ENCODE measurements at places on chromosomes 16 and 17.

DNA sequence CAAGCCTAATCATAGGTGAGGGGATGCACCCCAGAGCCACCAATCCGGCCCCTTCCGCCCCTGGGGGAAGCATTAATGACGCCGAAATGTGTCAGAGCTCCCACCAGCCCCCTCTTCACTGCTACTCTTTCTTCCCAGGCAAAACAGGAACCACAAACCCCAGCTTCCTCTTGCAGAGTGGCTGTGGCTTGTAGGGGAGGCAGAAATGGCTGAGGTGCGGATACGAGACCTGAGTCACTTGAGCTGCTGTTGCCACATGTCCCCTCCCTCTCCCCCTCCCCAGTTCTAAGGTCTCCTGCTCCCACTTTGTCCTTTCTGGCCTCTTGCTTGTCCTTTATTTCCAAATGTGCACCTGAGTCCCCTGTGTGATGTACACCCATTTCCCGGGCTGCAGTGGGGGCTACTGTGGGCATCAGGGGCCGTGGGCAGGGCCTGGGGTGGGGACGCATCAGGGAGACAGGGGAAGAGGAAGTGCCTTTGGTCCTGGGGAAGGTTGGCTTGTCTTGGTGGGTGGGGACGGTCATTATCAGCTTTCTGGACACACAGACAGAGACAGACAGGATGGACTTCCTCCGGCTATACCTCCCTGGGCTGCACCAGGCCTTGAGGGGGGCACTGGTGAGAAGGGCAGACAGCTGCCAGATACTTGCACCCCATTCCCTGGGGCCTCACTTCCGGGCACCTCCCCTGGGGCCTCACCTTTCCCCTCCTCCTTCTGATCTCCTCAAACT lies at the start of gene APOBR:
Gene APOBR, plus strand, starts transcription at position 523 of the 731 bp plus-strand sequence. Its CDS starts 39 bp downstream, at position 562.
- DNase-seq: peak; percentile 75

GRCh38 chr16:77951788-77952187 lies 70.6 kb upstream of the CLEC3A start:
- DNase-seq: no peak

- DNase-seq: no peak
These were observed 16.3 kb downstream of the SNX29 start for GRCh38 chr16:11992586-11993524.

GRCh38 chr17:73909186-73909585 lies 264.9 kb upstream of the SDK2 start:
- DNase-seq: no peak

DNA sequence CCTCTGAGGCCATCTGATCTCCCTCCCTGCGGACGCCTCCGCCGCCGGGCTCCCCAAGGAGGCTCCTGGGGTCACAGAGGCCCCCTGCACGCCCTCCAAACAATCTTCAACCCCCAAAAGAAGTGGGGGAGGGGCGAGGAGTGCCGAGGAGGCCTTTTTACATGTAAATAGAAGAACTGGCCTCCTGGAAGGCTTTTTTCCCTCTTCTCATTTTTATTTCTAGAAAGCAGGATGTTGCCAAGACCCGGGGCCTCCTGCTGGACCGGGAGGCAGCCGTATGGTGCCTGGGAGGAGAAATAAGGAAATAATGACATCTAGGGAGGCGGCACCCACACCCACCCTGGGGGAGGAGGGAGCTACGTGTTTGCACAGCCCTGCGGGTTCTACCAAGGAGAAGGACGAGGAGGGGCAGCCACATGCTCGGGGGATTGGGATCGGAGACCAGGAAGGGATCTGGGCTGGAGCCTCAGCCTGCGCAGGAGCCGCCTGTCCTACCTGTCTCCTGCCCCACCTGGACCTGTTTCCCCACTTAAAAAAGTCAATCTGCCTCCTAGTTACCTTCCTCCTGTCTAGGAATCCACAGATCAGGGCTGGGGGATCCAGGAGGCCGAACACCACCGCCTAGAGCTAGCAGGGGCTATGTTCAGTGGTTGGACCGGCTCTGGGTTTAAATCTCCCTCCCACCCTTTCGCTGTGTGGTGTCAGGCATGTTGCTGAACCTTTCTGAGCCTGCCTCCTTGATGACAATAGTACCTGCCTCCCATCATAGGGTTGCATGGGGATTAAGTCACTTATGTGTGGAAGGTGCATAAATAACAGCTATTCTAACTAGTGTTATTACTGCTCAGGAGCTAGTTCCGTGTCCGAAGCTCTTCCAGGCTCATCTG lies 175.7 kb upstream of the GSE1 start:
- no peak for DNase-seq

GRCh38 chr17:12459736-12460135 lies 206.0 kb upstream of the MYOCD start:
- no peak for DNase-seq

- no peak for DNase-seq
These were observed 29.4 kb downstream of the COG7 start for GRCh38 chr16:23423496-23424049.

DNA sequence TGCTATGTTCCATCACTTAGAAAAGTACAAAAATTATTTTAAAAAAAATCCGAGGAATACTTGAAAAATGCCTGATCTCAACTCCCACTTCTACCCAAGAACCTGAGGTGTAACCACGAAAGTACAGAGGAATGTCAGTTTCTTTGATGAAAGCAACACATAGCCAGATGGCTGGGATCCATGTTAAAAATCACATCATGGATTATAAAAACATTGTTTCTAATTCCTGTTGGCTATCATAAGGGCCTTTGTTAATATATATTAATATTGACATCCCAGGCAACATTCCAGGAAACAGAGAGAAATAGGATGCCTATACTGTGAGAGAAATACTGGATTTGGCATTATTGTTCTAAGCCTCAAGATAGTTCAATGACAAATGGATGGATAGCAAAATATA lies 115.3 kb downstream of the SKAP1 start:
- DNase-seq: no peak

DNA sequence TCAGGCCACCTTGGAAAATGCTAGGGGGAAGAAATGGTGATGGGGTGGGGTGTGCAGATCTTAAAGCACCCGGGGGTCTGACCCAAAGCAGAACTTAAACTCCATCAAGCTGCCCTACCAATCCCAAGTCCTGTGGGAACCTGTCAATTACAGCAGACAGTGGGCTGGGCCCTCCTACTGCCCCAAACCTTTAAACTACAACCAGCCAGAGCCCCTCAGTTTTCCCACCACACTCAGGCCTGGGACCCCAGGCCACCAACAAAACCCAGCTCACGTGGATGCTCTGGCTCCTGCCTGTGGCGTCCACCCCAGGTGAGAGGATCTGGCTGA lies 2.7 kb downstream of the MYO18A start:
- DNase-seq: no peak

GRCh38 chr17:81870131-81870980 lies 781 bp downstream of the ARHGDIA start:
- DNase-seq: no peak

DNA sequence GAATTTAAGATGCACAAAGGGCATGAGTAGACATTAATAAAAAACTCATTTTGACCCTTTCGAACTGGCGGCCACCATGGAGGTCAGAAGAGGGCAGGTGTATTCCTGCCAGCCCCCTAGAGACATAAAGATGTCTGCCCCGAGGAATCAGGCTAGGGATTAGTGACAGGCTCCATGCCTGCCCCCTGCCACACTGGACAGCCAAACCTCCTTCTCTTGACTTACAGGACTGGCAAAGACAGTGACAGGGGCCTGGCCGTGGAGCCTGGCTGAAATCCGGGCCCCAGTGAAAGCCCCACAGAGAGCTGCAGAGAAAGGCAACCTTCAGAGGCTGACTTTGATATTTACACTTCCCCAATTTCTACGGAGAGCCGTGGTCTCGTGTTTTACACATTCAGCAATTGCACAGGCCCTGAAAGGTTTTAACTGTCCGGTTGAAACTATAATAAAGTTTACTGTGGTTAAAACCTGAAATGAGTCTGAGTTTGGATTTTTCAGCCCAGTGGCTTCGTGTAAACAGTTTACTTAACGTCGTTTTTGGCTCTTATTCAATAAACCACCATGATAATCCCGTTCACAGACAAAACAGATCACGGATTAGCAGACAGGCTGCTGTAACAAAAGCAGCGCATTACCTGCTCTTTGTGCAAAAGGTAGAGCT lies 243.9 kb upstream of the MYOCD start:
- no peak for DNase-seq

GRCh38 chr17:5580969-5581368 lies 3.3 kb downstream of the NLRP1 start:
- DNase-seq: no peak

- DNase-seq: no peak
These were observed 16.1 kb downstream of the TLE7 start for GRCh38 chr16:71425746-71426068.

DNA sequence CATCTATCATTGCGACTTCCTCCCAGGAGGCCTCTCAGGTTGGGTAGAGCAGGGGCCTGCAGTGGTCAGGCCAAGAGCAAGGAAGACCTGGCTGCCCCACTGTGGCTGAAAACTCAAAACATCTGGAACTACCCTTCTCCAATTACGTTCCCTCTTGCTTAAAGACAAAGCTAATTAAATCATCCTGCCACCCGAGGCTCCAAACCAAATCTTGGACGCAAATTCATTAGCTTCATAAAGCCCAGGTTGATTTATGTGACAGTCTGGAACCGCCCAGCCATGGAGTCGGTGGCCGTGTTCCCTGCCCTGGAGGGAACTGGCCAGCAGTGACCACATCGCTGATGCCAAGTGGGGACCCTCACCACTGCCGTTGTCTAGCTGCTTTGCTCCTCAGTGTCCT lies 21.4 kb downstream of the GRIN2C start:
- DNase-seq: no peak

DNA sequence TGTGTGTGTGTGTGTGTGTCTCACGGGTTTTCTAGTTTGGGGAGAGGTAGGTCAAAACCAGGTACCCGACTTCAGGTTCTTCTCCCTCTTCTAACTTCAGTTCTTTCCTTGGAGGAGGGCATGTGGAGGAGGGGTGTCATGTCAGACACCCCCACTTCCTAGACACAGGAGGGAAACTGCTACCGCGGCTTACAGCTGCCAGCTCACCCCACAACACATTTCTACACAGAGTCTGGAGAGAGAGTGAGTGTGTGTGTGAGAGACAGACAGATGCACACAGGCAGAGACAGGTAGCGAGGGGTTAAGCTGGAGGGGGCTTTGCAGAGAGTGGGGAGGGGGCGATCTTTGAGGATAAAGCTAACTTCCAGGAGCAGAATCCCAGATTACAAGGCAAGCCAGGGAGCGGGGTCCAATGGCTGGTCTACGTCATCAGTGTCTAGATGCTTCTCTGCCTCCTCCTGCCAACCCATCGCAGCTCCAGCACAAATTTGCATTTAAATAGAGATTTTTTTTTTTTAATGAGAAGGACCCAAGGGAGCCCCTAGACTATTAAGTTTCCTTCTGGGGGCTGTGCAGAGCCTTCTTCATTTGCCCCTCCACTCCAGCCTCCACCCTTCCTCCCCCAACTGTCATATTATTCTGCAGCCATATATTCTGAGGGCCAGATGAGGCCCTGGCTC lies 48.9 kb downstream of the MRM1 start:
- DNase-seq: no peak

GRCh38 chr16:87850009-87851006 lies 19.0 kb downstream of the SLC7A5 start:
- no peak for DNase-seq

GRCh38 chr16:84120023-84120422 lies 3.3 kb upstream of the MBTPS1 start:
- DNase-seq: no peak

- no peak for DNase-seq
These were observed 5.0 kb upstream of the TIMP2 start for GRCh38 chr17:78929908-78930775.

DNA sequence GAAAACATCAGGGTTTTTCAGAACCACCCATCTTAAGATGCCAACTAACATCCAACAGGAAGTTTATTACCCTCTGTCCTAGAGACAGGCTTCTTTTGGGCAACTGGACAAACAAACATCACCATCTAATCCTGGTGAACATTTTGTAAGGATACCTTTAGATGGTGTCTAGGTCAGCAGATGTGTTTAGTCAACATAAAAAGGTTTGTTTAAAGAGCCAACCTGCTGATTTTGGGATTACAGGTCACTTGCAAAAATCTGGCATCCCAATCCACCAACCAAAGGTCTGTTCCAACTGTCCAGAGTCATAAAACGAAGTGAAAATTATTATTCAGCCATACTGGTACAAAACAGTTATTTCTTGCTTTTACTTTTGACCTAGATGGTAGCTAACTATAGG lies 145.2 kb upstream of the C17orf78 start:
- DNase-seq: no peak

- no peak for DNase-seq
These were observed 24.0 kb upstream of the CACNG1 start for GRCh38 chr17:67020293-67020766.

DNA sequence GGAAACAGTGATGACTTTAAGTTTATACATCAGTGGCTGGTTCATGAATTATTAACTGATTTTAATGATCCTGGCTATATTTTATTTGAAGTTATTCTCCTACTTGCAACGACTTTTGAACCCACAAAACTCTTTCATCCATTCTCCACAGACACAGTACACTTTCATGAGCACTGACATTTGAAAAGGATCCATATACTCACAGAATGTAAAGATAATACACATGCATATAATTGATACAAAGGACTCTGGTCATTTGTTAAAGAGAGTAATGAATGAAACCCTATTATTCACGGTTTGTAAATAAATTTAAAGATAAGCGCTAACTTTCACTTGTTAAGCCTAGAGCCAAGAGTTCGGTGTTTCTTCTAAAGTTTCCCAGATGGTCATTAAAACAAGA lies 3.3 kb downstream of the TOX3 start:
- no peak for DNase-seq

DNA sequence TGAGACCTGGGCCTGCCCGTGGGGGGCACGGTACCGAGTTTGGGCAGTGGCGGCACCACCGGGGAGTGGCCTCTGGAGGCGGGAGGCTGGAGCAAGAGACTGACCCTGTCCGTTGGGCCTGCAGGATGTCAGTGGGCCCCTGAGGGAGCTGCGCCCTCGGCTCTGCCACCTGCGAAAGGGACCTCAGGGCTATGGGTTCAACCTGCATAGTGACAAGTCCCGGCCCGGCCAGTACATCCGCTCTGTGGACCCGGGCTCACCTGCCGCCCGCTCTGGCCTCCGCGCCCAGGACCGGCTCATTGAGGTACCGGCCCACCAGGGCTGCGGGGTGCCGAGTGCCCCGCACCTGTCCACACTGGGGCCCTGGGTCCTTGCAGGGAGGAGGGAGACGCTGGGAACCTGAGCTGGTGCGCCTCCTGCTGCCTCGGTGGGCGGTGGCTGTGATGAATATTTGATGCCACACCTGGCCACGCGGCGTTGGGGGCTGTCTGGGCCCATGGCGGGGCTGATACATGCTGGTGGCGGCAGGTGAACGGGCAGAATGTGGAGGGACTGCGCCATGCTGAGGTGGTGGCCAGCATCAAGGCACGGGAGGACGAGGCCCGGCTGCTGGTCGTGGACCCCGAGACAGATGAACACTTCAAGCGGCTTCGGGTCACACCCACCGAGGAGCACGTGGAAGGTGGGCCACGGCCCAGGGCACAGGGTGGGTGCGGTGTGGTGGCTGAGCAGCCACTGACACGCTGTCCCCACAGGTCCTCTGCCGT lies 9.7 kb downstream of the NHERF2 start:
- no peak for DNase-seq

GRCh38 chr17:11290814-11291213 lies 49.8 kb downstream of the SHISA6 start:
- no peak for DNase-seq
